ELF-1 (cell line): ENCODE measurements at places on chromosomes 7 and 10.

DNA sequence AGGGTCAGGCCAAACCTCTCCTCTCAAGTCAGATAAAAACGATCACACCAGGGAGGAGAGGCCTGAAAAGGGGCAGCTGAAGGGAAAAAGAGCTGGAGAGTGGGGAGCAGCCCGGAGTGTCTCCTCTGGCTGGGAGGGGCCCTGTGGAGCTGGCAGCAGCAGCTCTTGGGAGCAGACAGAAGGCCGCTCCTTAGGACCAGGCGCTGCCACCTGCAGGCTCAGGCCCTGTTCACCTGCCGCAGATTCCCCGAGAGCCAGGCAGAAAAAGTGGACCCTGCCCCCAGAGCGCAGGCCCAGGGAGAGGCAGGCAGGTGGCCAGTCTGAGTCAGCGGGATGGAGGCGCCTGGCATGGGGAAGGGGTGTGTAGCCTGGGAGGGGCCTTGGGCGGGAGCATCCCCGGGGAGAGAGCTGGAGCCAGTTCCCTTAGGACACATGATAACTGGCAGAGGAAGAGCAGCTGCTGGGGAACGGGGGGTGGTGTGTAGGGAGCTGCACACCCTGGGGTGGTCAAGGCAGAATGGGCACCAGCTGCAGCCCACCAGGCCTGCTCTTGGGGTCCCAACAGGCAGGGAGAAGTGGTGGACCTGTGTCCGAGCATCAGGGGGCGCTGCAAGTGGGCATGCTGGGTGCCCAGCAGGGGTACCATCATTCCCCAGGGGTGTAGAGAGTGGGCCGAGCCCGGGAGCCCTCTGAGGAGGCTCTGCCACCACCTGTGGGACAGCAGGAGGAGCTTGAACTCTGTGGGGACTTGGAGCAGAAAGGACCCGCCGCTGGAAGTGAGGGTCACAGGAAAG lies 177.2 kb upstream of the RHEB start:
- DNase-seq: peak; percentile 44

DNA sequence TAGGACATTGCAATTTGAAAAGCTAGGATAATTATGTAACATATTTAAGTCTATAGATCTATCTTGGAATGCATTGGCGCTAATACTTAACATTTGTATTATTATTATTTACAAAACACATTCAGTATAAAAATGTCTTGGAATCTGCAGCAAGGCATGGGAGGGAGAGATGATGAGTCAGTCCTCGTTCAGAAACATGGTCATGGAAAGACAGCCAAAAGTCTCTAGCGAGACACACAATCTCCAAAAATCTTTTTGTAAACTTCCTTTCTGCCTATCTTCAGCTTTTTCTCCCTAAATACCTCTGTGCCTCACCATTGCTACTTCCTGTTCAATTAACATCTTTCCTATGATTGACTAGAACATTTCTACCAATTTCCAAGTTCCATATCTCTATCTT lies 188.4 kb upstream of the CACNA2D1 start:
- no peak for DNase-seq

GRCh38 chr10:29757551-29758297 lies 123.0 kb upstream of the SVIL start:
- DNase-seq: no peak

GRCh38 chr7:149436358-149436757 lies 24.5 kb downstream of the ZNF777 start:
- DNase-seq: no peak

DNA sequence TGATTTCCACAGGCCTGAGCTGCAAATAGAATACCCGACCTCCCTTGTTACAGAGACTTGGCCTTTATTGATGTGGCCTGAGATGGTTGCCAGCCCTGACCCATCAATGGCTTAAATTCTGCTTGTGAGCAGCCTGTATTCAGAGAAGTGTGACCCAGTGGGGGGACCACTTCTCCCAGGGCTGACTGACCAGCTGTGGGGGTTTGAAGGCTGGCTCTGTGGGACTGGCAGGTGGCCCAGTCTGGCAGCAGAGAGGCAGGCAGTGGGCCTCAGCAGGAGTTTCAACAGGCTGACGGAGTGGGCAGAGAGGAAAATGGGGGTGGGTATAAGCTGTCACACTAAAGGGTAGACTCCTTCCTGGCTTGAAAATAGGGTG lies 12.2 kb upstream of the PPIF start:
- DNase-seq: no peak

DNA sequence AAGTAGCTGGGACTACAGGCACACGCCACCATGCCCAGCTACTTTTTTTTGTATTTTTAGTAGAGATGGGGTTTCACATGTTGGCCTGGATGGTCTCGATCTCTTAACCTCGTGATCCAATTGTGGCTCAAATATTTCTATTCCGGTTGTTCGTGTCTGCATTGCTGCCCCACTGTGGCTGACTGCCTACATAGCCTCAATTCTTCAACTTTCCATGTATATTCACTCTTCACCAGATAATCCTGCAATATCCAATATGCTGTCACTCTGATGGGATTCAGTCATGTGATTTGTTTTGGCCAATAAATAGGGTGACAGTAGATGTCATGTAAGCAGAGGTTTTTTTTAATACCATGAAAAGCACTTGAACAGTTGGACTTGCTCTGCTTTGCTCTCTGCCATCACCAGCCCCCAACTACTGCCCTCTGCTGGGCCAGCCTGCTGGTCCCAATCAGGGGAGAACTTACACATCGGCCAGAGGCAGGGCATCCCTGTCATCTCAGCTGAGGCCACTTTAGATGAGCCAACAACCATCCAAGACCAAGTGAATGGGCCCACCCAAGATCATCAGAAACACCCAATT lies 56.7 kb downstream of the NSUN6 start:
- peak; percentile 55 for DNase-seq

DNA sequence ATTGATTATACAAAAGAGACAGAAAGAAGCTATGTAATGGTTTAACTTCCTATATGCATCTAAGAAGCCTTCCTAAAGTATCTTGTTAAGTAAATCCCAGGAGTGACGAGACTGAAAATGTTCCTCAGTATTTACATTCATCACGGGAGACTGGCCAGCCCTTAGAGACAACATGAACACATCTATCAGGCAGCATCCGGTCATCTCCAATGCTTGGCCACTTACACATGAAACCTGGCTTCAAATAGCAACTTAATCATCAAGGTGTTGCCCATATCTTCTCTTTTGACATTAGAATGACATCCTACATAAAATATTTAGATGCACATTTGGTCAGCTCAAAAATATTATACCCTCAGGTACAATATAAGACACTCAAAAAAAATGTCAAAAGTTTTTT lies 33.8 kb downstream of the ERCC6 start:
- no peak for DNase-seq
